CD4-positive, alpha-beta T cell (primary cell): ENCODE measurements at places on chromosomes 7 and 10.

DNA sequence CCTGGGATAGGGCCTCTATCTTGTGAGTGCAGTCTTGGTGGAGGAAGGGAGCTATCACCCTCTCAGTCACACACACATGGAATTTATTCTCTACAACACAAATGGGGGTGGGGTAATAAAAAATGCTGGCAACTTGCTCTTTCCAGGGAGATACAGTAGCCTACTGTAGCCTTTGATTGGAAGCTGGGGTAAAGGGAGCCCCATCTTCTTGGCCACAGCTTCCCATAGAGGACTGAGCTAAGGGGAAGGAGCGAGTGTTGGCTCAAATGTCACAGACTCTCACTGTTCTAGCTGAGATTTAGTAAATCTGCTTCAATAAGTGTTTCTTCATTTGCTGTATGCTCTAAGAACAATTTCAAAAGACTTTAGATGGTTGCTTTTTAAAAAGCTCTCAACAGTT lies 222.2 kb upstream of the CXCL12 start:
- no peak for DNase-seq

DNA sequence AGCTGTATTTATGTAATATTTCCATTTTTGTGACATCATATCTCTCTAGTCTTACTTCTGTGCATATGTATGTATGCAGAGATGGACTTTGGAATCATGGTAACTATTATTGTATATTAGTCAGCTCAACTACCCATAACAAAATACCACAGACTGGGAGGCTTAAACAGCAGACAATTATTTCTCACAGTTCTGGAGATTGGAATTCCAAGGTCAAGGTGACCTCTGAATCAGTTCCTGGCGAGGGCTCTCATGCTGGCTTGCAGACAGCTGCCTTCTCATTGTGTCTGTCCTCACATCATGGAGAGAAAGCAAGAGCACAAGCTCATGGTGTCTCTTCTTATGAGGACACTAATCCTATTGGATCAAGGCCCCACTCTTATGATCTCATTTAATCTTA lies 79.1 kb downstream of the RAMP3 start:
- DNase-seq, result no peak

- DNase-seq, result no peak
Observed at GRCh38 chr7:113402482-113402881, 284.1 kb upstream of the SMIM30 start.

- no peak for DNase-seq
Observed at GRCh38 chr7:130894909-130895750, 161.1 kb upstream of the KLF14 start.

- no peak for DNase-seq
Observed at GRCh38 chr7:17153536-17153935, 144.9 kb upstream of the AHR start.

GRCh38 chr7:24574386-24574785 lies 1.1 kb downstream of the PALS2 start:
- DNase-seq, result no peak

GRCh38 chr7:106878748-106879439 lies 13.8 kb downstream of the PIK3CG start:
- no peak for DNase-seq

- no peak for DNase-seq
Observed at GRCh38 chr10:48467669-48468068, 137.2 kb downstream of the ARHGAP22 start.

DNA sequence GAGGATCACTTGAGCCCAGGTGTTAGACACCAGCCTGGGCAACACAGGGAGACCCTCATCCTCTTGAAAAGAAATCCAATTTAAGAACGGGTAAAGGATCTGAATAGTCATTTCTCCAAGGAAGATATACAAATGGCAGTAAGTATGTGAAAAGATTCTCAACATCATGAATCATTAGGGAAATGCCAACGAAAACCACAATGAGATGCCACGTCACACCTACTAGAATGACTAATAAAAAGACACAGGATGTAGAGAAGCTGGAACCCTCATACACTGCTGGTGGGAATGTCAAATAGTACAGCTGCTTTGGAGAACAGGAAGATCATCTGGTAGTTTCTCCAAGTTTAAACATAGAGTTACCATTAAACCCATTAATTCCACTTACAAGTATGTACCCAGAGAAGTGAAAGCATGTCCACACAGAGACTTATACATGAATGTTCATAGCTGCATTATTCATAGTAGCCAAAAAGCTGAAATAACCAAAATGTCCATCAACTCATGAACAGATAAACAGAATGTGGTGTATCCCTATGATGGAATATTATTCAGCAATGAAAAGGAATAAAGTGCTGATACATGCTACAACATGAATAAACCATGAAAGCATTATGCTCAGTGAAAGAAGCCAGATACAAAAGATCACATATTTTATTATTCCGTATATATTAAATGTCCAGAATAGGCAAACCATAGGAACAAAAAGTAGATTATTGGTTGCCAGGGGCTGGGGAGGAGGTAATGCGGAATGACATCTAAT lies 13.1 kb upstream of the ZMIZ2 start:
- DNase-seq, result no peak

DNA sequence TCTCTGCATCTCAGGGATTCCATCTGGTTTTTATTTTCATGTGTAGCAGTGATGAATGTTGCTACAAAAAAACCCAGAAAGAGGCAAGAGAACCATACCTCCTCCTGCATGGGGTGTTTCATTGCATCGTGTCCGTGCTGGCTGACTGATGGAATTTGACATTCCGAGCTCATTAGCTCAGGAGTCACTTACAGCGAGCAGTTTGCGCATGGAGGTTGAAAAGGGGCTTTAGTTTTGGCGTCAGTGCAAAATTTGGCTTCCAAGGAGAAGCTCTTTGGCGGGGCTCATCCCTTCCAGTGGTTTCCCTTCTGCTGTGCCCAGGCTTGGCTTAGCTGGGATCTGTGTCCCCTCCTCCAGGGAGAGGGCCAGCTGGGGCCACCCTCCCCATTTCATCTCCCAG lies 25.8 kb downstream of the EMX2 start:
- DNase-seq, result no peak

DNA sequence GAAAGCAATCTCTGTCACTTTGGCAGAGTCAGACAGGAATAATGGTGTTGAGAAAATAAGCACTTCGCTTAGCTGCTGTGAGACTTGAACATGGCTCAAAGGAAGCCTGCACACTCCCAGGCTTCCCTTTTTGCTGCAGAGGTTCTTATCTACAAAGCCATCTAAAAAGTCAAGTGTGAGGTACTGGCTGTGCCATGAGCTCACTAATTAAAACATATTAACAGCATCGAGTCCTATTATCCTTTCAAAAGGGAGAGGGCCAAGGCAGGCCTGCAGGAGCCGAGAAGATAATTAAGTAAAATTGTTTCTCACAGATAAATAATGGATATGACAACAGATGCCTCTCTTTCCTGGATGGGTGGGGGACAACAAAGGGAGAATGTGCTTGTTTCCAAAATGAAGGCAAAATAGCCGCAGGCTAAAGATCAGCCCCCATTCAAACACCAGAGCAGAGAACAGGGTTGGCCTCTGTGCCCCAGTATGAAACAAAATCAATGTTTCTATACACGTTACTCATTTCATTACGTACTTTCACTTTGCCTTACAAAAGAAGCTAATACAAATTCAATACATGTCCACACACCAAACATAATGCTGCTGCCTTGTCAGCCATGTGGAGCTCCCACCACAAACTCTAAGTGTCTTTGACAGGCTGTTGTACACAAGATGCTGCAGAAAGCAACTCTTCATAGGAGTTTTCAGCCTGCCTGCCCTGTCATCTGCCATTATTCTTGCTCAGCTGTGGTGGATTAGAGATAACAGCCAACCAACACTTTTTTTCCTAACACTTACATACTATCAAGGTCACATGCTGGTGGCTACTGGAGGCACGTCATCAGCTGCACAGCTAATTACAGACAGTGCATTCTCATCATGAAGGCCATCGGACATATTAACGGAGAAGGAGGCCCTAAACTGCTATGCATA lies 55.3 kb downstream of the ELAPOR2 start:
- DNase-seq, result no peak

GRCh38 chr7:105046414-105046813 lies 32.4 kb downstream of the KMT2E start:
- no peak for DNase-seq

GRCh38 chr7:183496-184292 lies 8.7 kb upstream of the FAM20C start:
- no peak for DNase-seq

DNA sequence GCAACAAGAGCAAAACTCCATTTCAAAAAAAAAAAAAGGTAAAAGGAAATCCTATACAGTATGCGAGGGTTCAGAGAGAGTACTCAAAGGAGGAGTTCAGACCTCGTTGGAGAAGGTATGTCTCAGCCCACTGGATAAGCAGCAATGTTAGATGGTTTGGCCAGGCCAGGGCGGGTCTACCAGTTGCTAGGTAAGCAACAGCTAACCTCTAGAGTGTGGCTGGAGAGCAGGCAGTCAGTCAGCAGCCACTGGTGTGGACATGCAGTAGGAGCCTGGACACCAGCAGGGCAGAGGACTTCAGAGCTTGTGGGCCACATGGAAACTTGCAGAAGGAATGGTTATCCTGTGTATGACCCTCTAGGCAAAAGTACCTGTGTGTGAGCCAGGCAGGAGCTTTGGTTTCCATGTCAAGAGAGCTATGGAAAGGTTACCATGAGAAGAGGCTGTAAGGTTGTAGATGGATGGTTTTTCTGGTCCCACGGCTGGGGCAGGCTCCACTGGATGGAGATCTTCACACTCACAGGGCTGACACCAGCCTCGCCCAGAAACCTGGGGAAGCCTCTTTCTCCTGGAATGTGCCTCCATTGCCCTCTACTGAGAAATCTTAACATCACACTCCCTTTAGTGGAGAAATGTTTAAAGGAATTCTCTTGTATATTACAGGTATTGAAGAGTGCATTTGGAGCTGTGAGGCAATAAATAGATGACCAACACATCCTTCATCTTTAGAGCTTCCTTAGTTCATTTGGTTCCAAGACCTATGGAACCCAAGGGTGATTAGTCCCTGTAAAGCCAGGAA lies 63.6 kb downstream of the CCDC186 start:
- no peak for DNase-seq

- peak; percentile 75 for DNase-seq
Observed at GRCh38 chr7:140397784-140398750, at the start of gene SLC37A3. Gene SLC37A3 (minus strand): TSS chr7:140398530. CDS start chr7:140382526, 16,004 bp downstream.

DNA sequence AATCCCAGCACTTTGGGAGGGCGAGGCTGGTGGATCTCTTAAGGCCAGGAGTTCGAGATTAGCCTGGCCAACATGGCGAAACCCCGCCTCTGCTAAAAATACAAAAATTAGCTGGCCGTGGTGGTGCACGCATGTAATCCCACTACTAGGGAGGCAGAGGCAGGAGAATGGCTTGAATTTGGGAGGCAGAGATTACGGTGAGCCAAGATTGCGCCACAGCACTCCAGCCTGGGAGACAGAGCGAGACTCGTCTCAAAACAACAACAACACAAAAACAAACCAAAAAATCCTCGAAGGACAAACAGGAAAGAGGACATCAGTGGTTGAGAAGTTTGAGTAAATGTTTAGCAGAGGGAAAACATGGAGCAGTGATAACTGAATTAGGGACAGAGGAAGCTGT lies 52.3 kb upstream of the FAM3C start:
- DNase-seq, result no peak

DNA sequence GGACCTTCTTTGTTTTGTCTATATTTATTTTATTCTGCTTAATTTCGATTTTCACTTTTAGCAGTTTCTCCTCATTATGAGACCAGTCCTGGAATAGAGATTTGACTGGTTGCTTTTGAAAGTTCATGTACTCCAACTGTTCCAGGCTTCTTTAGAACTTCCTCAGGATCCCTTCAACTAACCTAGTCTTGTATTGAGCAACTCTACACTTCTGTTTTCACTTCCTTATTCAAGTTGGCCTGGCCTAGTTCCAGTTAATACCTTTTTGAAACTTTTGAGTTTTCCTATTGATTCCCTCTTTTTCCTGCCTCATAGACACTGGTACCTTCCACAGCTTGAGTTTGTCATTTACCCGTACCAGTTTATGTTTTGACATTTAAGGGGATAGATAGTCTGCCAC lies 421.7 kb downstream of the ATRNL1 start:
- DNase-seq, result no peak

DNA sequence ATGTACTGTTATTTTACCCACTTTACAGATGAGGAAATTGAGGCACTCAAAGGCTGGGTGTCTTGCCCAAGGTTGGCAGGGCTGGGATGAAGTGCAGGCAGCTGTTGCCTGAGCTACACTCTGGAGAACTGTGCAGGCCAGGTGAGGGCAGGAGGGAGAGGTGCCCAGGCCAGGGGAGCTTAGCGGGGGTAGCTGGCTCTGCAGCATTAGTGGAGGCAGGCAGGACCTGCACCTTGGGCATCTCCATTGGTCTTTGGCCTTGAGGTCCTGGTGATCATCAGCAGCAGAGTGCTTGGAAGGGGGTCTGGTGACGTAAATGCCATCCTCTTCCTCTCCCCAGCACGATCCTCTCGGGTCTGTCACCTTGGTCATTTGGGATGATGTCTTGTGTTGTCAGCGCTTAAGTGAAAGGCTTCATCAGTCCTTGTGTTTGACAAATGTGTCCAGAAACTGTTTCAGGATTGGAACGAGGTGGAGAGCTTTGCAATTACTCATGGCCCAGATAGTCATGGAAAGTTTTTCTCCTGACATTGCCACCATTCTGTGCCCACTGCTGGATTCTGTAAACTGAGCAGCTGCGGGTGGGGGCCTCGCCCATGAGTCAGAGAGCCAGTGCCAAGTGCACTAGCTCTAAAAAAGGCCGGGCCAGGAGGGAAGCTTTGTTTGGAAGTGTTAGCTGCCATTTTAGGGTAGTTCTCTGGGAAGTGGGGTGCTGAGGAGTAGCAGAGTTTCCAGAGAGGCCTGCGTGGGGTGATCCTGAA lies 47.6 kb downstream of the TSPAN15 start:
- DNase-seq, result no peak

GRCh38 chr7:102425639-102426267 lies 7.6 kb upstream of the ORAI2 start:
- peak; percentile 77 for DNase-seq

GRCh38 chr10:87519582-87519981 lies 14.9 kb downstream of the MINPP1 start:
- no peak for DNase-seq

GRCh38 chr7:98217623-98218582 lies 6.7 kb downstream of the BHLHA15 start:
- DNase-seq, result no peak

- DNase-seq, result no peak
Observed at GRCh38 chr10:94738588-94738987, 23.9 kb upstream of the CYP2C19 start.

DNA sequence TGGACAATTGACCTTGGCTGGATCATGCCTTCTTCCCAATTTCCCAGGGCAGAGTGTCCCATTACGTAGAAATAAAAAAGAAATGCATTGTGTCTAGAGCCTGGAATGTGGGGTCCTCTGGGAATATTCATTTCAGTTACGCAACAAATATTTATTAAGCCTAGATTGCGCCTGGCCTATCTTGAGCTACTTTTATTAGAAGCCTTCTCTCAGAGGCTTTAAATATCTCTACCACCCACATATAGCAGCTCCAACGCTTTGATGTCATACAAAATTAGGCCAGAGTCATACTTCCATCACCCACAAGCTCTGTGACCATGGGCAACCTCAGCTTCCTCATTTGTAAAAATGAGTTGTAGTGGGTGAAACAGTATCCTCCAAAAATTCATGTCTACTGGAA lies 24.9 kb upstream of the CARD11 start:
- DNase-seq, result no peak
